ENCODE measurements at places on chromosomes 16 and 17. TPM values are rescaled to one million over a fixed set of nuclear protein-coding genes. Genes with fewer than 3 reads are reported as not detected.

Gene MATCAP1
- 45.8 TPM for total RNA-seq

Gene CSH1
- not detected for total RNA-seq

Gene CHD9NB
- total RNA-seq: 0.66 TPM

Gene LIG3
- total RNA-seq: 35.3 TPM

Gene CD19
- not detected for total RNA-seq

Gene CDC6
- 55.2 TPM for total RNA-seq

Gene XYLT1
- 0.78 TPM for total RNA-seq

DNA sequence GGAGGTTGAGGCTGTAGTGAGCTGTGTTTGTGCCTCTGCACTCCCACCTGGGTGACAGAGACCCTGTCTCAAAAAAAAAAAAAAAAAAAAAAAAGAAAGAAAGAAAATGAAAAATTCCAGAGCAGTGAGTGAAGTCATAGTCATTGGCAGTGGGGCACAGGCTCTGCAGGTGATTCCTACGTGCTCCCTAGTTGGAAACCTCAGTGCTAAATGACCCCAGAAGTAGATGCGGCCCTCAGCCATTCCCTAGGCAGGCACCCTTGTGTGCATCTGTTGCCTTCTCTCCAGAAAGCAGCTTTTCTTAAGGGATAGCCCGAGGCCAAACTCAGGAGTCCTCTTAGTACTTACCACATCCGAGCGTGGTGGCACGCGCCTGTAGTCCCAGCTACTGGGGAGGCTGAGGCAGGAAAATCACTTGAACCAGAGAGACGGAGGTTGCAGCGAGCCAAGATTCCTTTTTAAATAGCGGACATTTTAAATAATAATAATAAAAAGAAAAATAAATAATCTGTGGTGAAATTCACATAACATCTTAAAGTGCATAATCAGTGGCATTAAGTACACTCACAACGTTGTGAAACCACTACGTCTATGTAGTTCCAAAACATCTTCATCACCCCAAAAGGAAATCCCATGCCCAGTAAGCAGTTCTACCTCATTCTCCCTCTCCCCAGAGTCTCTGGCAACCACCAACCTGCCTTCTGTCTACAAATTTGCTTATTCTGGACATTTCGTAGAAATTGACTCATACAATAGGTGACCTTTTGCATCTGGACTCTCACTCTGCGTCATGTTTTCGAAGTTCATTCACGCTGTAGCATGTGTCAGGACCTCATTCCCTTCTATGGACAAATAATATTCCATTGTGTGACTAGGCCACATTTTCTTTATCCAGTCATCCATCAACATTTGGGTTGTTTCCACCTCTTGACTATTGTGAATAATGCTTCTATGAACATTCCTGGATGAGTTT is 12.5 kb upstream of the SPHK1 start:
- DNase-seq: peak; percentile 95
- no peaks in the 10 kb centered on the region for H3K27me3 ChIP-seq
- H3K27ac ChIP-seq: peak overlapping the region; percentile 97
- no peak overlapping the region for H3K4me3 ChIP-seq
- H3K4me1 ChIP-seq: peaks cover 34% of the 10 kb centered on the region

- H3K36me3 ChIP-seq: peaks cover 23% of the 10 kb centered on the region
- peaks cover 19% of the 10 kb centered on the region for H3K4me1 ChIP-seq
- no peak for DNase-seq
- no peak overlapping the region for H3K27ac ChIP-seq
Observed at GRCh38 chr16:16118337-16118736, 105.0 kb downstream of the ABCC6 start.

DNA sequence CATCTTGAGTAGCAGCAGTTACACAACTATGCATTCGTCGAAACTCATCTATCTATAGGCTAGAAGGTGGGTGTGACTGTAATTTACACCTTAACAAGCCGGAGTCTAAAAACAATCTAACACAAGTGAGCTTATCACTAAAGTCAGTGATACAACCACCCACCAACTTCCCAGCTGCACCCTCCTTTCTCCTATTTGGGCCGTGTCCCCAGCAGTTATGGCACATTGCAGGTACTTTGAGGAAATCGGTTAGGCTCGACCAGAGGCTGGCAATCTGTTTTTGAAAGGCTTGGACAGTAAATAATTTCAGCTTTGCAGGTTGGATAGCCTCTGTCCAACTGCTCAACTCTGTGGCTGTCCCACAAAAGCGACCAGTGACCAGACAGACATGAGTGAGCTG is 26.0 kb downstream of the USP22 start:
- no peaks in the 10 kb centered on the region for H3K27me3 ChIP-seq
- H3K27ac ChIP-seq: no peak overlapping the region
- H3K4me3 ChIP-seq: no peak overlapping the region
- H3K4me1 ChIP-seq: no peaks in the 10 kb centered on the region
- no peak for DNase-seq
- H3K36me3 ChIP-seq: peaks cover 69% of the 10 kb centered on the region

- no peak overlapping the region for H3K27ac ChIP-seq
- no peak overlapping the region for H3K4me3 ChIP-seq
- H3K36me3 ChIP-seq: peaks cover 4% of the 10 kb centered on the region
- peak; percentile 47 for DNase-seq
- H3K27me3 ChIP-seq: no peaks in the 10 kb centered on the region
- peaks cover 6% of the 10 kb centered on the region for H3K4me1 ChIP-seq
Observed at GRCh38 chr16:3467921-3468320, 24.4 kb downstream of the NAA60 start.

- no peak for DNase-seq
- no peak overlapping the region for H3K4me3 ChIP-seq
- no peak overlapping the region for H3K27ac ChIP-seq
- no peaks in the 10 kb centered on the region for H3K36me3 ChIP-seq
- H3K27me3 ChIP-seq: no peaks in the 10 kb centered on the region
Observed at GRCh38 chr16:56233795-56234566, 42.7 kb downstream of the GNAO1 start.

GRCh38 chr17:68317458-68317857 is 26.2 kb downstream of the ARSG start:
- H3K27ac ChIP-seq: no peak overlapping the region
- DNase-seq: no peak

- DNase-seq: peak; percentile 11
- no peak overlapping the region for H3K4me3 ChIP-seq
- H3K27ac ChIP-seq: no peak overlapping the region
Observed at GRCh38 chr17:8846768-8847211, 20.7 kb downstream of the PIK3R6 start.

- no peaks in the 10 kb centered on the region for H3K4me1 ChIP-seq
- H3K27me3 ChIP-seq: no peaks in the 10 kb centered on the region
- no peak for DNase-seq
Observed at GRCh38 chr16:23539984-23540816, 16.9 kb downstream of the EARS2 start.

DNA sequence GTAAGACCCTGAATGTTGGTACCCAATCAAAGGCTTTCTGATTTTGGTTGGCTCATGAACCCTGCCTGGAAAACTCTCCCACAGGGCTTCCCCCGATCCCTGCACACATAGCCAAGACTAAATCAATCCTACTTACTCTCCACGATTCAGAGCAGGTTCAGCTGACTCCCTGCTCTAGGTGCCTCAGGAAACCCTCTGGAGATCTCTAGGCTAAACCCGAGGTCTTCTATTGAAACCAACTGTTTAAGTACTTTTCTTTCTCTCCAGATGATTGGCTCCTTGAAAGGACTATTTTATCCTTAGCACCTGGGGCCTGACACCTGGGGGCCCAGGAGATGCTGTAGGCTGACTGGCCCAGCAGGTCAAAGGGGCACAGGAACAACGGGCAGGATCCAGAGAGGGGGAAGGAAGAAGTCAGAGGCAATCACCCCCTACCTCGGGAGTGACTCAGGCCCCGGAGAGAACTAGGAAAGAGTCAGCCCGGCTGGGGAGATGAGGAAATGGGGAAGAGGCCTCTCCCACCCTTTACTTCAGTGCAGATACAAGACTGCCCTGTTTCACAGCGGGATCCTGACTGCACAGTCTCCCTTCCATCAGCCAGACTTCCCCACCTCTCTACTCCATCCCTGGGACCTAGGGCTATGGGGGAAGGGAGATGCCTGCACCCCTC is 2.0 kb downstream of the TBC1D10B start:
- peaks cover 6% of the 10 kb centered on the region for H3K36me3 ChIP-seq
- peak overlapping the region; percentile 70 for H3K4me3 ChIP-seq
- DNase-seq: peak; percentile 48

DNA sequence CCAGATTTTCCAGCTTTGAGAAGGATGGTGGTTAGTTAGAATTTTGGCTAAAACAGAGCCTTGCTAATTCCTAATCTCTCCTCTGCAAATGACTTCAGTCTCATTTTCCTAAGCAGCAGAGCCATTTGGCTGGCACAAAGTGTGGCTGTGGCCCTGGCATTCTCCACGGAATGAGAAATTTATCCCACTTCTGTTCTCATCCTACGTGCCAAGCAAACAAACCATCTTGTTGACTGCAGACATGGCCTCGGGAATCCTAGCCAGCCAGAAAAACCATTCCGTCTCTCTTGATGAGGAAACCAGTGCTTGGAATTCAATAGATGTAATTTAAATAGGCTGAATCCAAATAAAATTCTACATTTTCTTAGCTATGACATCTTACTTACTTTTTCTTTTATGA is 34.1 kb upstream of the ELAC2 start:
- no peaks in the 10 kb centered on the region for H3K4me1 ChIP-seq
- H3K27ac ChIP-seq: no peak overlapping the region
- no peaks in the 10 kb centered on the region for H3K36me3 ChIP-seq
- no peak for DNase-seq

- no peak overlapping the region for H3K27ac ChIP-seq
- no peak overlapping the region for H3K4me3 ChIP-seq
- DNase-seq: no peak
Observed at GRCh38 chr16:13811834-13812233, 108.1 kb upstream of the ERCC4 start.

- H3K4me1 ChIP-seq: peaks cover 33% of the 10 kb centered on the region
- H3K27me3 ChIP-seq: peaks cover 8% of the 10 kb centered on the region
- peak; percentile 7 for DNase-seq
- no peaks in the 10 kb centered on the region for H3K36me3 ChIP-seq
- no peak within 1 kb of the TSS for H3K27ac ChIP-seq
Observed at GRCh38 chr17:8123695-8124349, at the start of gene HES7. HES7 (minus strand) TSS chr17:8124106; CDS start chr17:8124084, 22 bp downstream.

GRCh38 chr17:66789093-66789492 is 45.8 kb upstream of the CACNG5 start:
- no peak overlapping the region for H3K4me3 ChIP-seq
- H3K4me1 ChIP-seq: no peaks in the 10 kb centered on the region
- no peak for DNase-seq
- no peaks in the 10 kb centered on the region for H3K27me3 ChIP-seq
- H3K36me3 ChIP-seq: peaks cover 3% of the 10 kb centered on the region
- H3K27ac ChIP-seq: no peak overlapping the region

GRCh38 chr17:42608305-42609181 is 631 bp downstream of the RETREG3 start:
- H3K36me3 ChIP-seq: peaks cover 8% of the 10 kb centered on the region
- H3K27ac ChIP-seq: peak overlapping the region; percentile 14
- no peaks in the 10 kb centered on the region for H3K27me3 ChIP-seq
- peaks cover 11% of the 10 kb centered on the region for H3K4me1 ChIP-seq
- H3K4me3 ChIP-seq: peak overlapping the region; percentile 55

- H3K27me3 ChIP-seq: no peaks in the 10 kb centered on the region
- no peaks in the 10 kb centered on the region for H3K36me3 ChIP-seq
Observed at GRCh38 chr17:78974635-78975591, 4.8 kb downstream of the LGALS3BP start.

DNA sequence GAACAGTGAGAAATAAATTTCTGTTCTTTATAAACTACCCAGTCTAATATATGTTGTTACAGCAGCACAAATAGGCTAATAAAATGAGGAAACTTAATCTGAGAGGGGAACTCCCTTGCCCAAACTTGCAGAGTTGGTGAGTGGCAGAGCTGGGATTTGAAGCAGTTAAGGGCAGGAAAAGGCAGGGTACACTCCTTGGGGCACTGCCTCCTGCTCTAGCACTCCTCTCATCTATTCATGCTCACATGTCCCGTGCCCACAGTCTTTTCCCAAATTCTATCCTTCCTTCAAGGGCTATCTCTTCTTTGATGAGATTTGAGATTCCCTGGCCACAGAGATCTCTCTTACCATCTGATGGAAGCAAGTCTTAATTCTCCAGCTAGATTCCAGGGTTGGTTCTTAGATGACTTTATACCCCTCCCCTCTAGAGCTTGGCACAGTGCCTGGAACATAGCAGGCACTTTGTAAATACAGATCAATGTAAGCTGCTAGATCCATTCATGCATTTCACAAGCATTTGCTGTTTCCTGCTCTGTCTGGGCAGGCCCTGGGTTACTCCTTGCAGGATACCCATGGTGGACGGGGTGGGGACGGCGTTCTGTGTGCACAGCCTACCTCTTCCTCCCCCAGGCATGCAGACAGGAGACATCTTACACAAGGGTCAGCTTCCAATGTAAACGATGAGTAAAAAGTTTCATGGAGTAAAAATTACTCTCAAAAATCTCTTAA is 39.2 kb upstream of the ABCC12 start:
- DNase-seq: peak; percentile 5
- H3K4me3 ChIP-seq: no peak overlapping the region
- no peaks in the 10 kb centered on the region for H3K4me1 ChIP-seq

- H3K36me3 ChIP-seq: no peaks in the 10 kb centered on the region
- peak; percentile 53 for DNase-seq
- no peaks in the 10 kb centered on the region for H3K27me3 ChIP-seq
Observed at GRCh38 chr16:8660841-8661301, 13.5 kb upstream of the ABAT start.

DNA sequence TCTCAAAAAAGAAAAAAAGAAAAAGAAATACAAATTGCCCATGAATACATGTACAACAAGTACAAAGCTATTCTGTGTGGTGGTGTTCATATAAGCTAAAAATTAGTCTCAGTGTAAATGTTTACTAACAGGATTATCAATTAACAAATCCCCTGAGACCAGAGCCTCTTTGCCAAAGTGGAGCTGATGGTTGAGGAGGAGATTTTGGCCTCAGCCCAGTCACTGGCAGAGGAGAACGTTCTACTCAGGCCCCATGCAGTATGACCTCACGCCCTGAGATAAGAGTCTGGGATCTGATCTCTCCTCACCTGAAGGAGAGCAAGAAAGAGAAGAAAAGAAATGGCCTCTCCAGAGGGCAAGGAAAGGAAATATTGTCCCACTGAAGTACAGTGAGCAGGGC is 35.5 kb upstream of the NOL11 start:
- no peak for DNase-seq
- H3K36me3 ChIP-seq: no peaks in the 10 kb centered on the region
- H3K27ac ChIP-seq: no peak overlapping the region

DNA sequence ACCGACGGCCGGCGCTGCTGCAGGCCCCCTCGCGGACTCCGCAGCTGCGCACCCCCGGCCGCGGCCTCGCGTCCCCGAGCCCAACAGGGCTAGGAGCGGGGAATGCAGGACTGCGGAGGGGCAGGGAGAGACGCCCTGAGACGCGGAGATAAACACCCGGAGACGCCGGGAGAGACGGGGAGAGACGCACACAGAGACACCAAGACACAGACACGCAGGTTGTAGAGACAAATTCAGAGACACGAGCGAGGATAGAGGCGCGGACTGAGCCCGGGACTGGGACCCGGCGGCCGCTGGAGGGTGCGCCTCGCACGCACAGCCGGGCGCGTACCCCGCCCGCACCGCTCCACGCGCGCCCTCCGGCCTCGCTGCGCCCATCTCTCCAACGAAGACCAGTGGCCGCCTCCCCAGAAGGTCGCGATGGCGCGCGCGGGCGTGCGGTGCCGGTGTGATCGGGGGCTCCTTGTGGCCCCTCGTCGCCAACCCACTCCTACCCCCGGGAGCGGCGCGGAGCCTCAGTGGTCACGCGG is 902 bp downstream of the STAC2 start:
- DNase-seq: no peak
- H3K27ac ChIP-seq: no peak overlapping the region
- H3K4me1 ChIP-seq: peaks cover 14% of the 10 kb centered on the region

- peaks cover 52% of the 10 kb centered on the region for H3K4me1 ChIP-seq
- no peaks in the 10 kb centered on the region for H3K36me3 ChIP-seq
- DNase-seq: no peak
- peak overlapping the region; percentile 43 for H3K27ac ChIP-seq
- no peaks in the 10 kb centered on the region for H3K27me3 ChIP-seq
- no peak overlapping the region for H3K4me3 ChIP-seq
Observed at GRCh38 chr16:15961571-15962090, 12.2 kb downstream of the ABCC1 start.

Data from endothelial cell of umbilical vein (primary cell).